Fibroblast of skin of left biceps (primary cell): ENCODE measurements at places on chromosomes 2 and 18.

GRCh38 chr18:10099539-10100140 lies 185.8 kb downstream of the VAPA start:
- peak; percentile 25 for DNase-seq

GRCh38 chr2:168851674-168852320 lies 38.4 kb downstream of the SPC25 start:
- DNase-seq: peak; percentile 39

DNA sequence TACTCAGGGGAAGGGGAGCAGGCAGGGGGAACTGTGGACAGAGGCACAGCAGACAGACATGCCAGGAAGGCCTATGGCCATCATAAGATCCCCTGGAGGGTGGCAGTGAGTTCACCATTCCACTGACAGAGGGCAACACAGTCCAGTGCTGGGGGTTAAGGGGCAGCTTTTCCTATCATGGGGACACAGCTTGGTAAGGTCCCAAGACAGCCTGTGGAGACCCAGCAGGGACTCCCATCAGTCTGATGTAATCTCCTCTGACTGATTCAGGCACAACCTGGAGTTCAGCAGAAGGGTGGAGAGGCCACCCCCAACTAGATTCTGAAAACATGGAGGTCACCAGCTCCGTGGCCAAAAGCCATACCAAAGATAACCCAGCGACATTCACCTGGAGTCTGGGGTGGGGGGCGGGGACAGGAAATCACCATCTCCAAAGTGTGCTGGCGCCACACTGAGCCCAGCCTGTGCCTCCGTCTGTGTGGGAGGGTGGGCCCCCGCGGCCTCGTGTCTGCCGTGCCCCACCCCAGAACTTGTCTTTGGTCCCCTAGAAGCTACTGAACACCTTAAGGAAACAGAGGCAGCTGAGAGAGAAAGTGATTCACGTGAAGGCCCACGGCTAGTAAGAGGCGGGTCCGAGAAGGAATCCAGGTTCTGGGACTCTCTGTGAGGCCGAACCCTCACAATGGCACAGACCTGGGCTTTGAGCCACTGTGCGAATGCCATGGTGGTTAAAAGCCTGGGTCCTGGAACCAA lies 28.6 kb downstream of the DNMT3A start:
- DNase-seq: no peak

GRCh38 chr18:62239475-62239874 lies 52.4 kb downstream of the RELCH start:
- no peak for DNase-seq

DNA sequence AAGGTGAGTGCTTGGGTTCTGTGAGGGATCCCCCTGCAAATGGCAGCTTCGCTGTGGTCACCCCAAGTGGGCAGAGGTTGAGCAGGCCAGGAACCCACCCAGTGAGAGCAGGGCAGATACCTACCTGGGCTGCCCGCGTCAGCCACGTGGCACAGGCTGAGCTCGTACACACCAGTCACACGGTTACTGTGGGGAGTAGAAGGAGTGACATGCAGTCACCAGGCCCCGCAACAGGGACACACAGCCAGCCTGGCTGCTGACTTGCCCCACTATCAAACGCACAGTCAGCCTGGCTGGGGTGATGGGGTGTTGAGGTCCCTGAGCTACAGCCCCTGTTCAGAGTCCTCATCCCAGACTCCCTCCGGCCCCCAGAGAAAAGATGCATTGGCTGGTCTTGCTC lies 32.2 kb downstream of the AQP12A start:
- no peak for DNase-seq

- peak; percentile 71 for DNase-seq
Measured at GRCh38 chr18:68796936-68797690, 767 bp upstream of the CCDC102B start.
